Vagina (tissue), 2 donors: ENCODE measurements at places on chromosomes 3 and 15. TPM values are rescaled to one million over a fixed set of nuclear protein-coding genes. Genes with fewer than 3 reads are reported as not detected.

The GPD1L gene
- total RNA-seq: 57.5 TPM

The GPR27 gene
- total RNA-seq: 1.2 TPM

The SOX2 gene
- total RNA-seq: 2.9 TPM

The ARHGEF26 gene
- 29.2 TPM for total RNA-seq

The FYCO1 gene
- 45.7 TPM for total RNA-seq

The SLC28A1 gene
- total RNA-seq: not detected

The IMPG2 gene
- total RNA-seq: 0.25 TPM

The HTR3C gene
- total RNA-seq: not detected

The FSTL1 gene
- 387 TPM for total RNA-seq

The ZNF445 gene
- 8.8 TPM for total RNA-seq

The CP gene
- total RNA-seq: 26.3 TPM

The NR1I2 gene
- not detected for total RNA-seq

The FBXL22 gene
- total RNA-seq: 10.1 TPM
